Karpas-422 (cell line): ENCODE measurements at places on chromosomes 6 and 20.

DNA sequence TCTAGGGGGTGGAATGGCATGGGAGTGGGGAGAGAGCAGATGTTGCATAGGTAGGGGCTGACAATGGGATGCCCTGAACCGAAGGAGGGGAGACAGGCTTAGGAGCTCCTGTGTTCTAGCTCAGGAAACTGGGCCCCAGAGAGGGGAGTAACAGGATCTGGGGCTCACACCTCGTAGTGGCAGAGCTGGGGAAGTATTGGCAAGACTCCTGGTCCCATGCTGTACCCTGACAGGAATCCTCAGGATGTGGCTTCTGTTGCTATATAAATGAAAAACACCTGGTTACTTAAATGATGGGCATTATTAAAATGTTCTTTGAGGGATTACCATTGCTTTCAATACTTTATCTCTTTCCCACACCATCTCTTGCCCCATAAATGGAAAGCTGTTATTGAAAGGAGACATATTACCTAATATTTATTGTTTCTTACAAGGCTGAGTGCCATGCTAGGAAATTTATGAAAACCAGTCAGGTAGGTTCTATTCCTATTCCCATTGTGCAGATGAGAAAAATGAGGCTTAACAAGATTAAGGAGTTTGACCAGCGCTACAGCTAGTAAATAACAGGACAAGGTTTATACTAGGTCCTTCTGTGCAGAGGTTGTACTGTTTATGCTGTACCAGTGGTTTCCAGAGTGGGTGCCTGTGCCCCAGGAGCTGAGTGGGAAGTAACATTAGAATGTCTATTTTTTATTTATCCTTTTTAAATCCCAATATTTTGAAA lies 35.3 kb upstream of the TCP11 start:
- H3K27ac ChIP-seq: no peak overlapping the region
- no peaks in the 10 kb centered on the region for H3K36me3 ChIP-seq
- no peak overlapping the region for H3K4me3 ChIP-seq
- no peak for DNase-seq
- H3K27me3 ChIP-seq: no peaks in the 10 kb centered on the region
- no peaks in the 10 kb centered on the region for H3K4me1 ChIP-seq

- H3K4me1 ChIP-seq: peaks cover 11% of the 10 kb centered on the region
- H3K4me3 ChIP-seq: no peak overlapping the region
- no peak overlapping the region for H3K27ac ChIP-seq
Observed at GRCh38 chr6:157096522-157096921, 226.8 kb downstream of the TMEM242 start.

DNA sequence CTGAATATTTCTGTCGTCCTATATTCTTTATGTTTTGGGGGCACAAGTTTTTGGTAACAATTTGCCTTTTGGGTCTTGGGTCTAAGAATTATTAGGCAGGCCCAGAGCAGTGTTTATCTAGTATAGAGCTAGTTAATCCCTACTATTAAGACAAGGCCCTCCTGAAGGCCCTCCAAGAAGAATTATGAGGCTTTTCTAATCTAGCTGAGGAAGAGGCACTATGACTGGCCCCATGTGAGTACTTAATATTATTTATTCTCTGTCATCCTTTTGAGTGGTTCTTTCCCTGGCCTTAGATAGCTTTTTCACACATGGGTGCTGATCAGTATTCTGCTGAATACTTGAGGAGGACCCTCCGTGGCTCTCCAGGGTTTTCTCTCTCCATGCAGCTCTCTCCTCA lies 25.1 kb downstream of the CHMP4B start:
- H3K4me1 ChIP-seq: peaks cover 43% of the 10 kb centered on the region
- H3K27me3 ChIP-seq: no peaks in the 10 kb centered on the region
- H3K27ac ChIP-seq: no peak overlapping the region
- H3K4me3 ChIP-seq: no peak overlapping the region
- no peak for DNase-seq

- peaks cover 43% of the 10 kb centered on the region for H3K36me3 ChIP-seq
- H3K4me3 ChIP-seq: peak overlapping the region; percentile 85
- no peaks in the 10 kb centered on the region for H3K27me3 ChIP-seq
- peak overlapping the region; percentile 78 for H3K27ac ChIP-seq
- peaks cover 11% of the 10 kb centered on the region for H3K4me1 ChIP-seq
- no peak for DNase-seq
Observed at GRCh38 chr20:31547720-31548298, 33.6 kb downstream of the HM13 start.
